ENCODE measurements at places on chromosomes 2 and 18.

DNA sequence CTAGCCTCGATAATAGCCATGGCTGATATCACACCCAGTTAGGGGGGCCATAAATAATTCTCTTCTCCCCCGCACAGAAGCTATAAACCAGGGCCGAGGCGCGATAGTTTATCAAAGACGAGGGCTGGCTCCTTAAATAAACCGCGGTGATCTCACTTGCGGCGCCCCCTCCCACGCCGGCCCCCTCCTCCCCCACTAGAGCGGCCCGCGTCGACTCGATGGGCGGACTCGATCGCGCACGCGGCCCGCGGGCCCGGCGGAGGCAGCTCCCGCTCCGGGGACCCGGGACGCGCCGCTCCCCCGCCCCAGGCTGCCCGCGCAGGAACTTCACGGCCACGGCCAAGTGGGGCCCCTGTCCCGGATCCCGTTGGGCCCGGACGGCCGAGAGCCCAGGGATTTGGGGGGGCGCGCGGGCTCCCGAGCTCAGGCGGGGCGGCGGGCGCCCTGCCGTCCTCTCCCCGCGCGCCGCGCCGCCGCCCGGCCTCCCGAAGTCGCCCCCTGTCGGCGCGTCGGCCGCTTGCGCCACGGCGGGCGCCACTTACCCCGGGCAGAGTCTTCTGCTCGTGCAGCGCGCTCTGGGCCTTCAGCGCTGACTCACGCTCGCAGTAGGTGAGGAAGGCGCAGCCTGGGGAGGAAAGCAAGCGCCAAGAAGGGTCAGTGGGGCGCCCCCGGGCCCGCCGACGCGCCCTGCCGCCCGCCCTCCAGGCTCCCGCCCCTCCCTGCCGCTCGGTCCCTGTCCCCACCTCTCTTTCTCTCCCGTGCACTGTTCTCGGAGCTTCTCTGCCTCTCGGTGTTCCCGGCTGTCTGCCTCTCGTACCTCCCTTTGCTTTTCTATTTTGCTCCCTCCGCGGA is 80.4 kb downstream of the CELF4 start:
- DNase-seq: no peak

- no peak for DNase-seq
These were observed 25.2 kb downstream of the OSBPL1A start for GRCh38 chr18:24372279-24372872.

- DNase-seq: no peak
These were observed 29.0 kb upstream of the ACVR1 start for GRCh38 chr2:157905092-157905491.

GRCh38 chr2:106561356-106561755 is 74.2 kb downstream of the CD8B2 start:
- DNase-seq: no peak

- no peak for DNase-seq
These were observed 25.6 kb downstream of the ARHGAP28 start for GRCh38 chr18:6755107-6755506.

- DNase-seq: no peak
These were observed 34.1 kb downstream of the NOP58 start for GRCh38 chr2:202299712-202300111.

DNA sequence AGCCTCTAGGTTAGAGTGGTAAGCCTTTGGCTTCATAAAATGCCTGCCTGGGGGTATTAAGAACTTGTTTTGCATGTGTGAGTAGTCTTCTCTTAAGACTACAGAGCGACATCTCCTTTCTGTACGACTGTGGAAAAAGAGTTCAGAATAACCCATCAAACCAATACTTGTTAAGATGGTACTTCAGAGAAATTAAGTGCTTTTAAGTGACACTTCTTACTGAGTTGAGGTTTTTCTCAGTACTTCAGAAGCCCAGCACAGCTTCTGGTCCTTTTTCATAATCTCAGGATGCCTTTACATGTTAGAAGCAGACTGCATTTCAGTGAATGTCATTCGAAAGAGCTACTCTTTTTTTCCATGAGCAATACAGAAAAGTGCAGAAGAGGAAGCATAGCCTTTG is 10.8 kb downstream of the XRCC5 start:
- no peak for DNase-seq

- DNase-seq: no peak
These were observed 509.8 kb upstream of the SMIM21 start for GRCh38 chr18:75937306-75937705.

DNA sequence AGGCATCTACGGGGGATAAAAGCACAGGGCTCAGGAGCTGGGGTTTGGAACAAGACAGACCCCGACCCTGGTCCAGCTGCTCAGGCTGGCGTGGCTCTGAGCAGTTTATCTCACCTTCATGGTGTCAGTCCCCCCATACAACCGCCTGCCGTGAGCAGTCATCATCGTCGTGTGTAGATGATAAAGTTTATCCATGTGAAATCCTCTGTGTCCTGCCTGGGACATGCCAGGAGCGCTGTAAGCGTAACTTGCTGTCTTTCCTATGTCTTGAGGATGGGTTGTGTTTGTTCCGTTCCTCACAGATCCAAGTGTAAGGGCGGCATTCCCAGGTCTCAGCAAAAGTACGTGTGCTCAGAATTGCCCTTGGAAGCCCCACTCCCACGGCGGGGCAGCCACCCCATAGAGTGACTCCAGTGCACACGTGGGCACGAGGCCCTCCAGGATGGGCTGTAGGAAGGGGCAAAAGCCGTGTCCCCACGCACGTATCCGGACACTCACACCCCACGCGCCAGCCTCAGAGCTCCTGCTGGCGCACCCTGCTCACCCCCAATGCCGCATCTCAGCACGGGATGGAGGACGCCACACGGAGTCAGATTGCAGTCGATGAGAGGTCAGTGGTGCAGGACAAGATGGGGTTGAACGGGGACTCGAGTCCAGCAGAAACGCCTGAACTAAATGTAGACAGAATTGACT is 50.9 kb downstream of the ADI1 start:
- no peak for DNase-seq

- DNase-seq: no peak
These were observed 6.6 kb downstream of the STAT4 start for GRCh38 chr2:191144217-191144616.

Data from stimulated activated CD4-positive, alpha-beta T cell treated with anti-CD3 and anti-CD28 coated beads, Interleukin-1b, Interleukin-23, amount 100 ng/mL, for 4 hours (primary cell).